ENCODE measurements at places on chromosomes 2 and 18.

GRCh38 chr2:136132825-136133155 lies 14.8 kb upstream of the CXCR4 start:
- no peak for DNase-seq

- DNase-seq = no peak
These were observed 33.4 kb upstream of the PPP4R1 start for GRCh38 chr18:9647496-9648323.

DNA sequence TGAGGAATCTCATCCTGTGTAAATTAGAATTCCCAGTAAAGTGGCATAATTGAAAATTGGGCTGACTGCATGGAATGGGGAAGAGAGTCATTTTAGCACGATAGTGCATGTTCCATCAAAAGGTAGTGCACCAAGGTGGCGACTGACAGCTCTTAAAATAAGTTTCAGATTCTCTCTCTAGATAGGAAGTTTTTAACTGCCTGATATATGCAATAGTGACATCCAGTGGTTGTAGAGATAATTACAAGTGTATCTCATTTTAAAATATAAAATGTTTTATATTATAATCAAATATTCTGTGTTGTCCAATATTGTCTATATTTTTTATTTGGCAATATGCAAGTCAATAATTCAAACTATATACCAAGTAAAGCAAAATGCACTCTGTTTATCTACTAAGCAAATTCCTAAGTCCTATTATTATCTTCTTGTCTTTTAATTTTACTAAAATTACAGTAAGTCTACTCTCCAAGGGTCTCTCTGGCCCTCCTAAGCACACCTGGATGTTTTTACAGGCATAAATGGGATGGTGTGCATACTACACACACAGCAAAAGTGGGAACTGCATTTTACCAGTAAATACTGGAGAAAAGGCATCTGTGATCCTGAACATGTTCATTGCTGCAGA lies 397.7 kb upstream of the HNRNPA3 start:
- DNase-seq = no peak

DNA sequence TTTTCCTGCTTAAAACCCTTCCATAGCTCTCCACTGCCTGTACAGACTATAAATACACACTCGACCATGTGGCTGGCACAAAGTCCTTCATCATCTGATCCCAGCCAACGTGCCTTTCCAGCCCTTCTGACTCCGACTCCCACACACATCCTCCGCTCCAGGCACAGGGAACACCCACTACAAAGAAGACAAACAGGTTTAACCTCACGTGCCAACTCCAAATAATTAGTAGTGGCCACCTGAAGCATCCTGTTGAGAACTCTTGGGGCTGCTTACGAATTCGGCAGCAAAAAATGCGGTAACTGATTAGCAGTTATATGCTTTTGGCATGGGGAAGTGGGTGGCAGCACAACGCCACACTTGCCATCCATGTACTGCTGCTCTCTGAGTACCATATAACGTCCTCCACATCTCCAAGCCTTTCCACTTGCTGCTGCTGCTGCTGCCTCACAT lies 12.1 kb downstream of the SPIRE1 start:
- DNase-seq = no peak

DNA sequence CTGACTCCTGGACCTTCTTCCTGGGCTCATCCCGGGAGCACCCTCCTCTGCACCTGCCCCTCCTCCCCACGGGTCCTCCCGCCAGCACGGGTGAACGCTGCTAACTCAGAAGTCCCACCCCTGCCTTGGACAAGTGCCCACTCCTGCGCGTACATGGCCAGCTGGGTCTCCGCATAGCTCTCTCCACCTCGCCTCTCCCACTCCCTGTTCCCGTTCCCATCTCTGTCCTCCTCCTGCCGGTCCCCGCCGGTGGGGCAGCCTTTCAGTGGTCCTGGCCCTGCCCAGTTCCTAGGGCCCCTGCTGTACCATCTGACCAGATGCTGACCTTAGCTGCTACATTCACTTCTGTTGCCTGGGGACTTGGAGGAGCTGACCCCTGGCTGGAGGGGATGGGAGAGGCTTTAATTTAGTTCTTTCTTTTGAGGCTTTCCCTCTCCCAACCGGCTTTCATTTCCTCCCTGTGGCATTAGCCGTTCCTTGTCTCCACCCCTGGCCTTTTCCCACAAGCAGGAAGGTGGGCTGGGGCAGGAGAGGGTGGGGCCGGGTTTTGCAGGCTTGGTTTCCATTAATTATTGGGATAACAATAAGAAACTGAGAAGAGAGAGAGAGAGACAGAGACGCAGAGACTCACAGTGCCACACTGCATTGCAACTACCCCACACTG lies 136.1 kb downstream of the SH3BP4 start:
- DNase-seq = no peak

- DNase-seq = no peak
These were observed 70.6 kb downstream of the LDAH start for GRCh38 chr2:20752293-20752692.

DNA sequence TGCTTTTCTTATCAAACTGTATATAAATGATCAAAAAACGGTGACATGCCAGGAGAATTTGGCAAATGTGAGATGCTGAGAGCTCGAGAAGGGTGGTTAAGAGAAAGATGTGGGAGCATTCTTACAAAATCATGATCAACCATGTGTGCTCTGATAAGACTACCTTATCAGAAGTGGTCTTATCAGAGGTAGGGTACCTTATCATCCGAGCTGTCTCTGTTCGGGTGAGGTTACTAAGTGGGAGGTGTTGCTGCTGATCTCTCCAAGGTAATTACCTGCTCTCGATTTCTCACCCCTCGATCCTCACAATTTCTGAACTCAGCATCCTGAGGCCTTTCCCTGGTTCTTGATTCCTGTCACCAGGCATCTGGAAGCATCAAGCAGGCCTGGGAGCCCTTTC lies 813.0 kb upstream of the ID2 start:
- no peak for DNase-seq

GRCh38 chr2:20596973-20597859 lies 53.7 kb downstream of the HS1BP3 start:
- no peak for DNase-seq

GRCh38 chr2:36964496-36965058 lies 1.8 kb downstream of the STRN start:
- no peak for DNase-seq

GRCh38 chr18:32439241-32439640 lies 31.4 kb downstream of the GAREM1 start:
- DNase-seq = no peak

DNA sequence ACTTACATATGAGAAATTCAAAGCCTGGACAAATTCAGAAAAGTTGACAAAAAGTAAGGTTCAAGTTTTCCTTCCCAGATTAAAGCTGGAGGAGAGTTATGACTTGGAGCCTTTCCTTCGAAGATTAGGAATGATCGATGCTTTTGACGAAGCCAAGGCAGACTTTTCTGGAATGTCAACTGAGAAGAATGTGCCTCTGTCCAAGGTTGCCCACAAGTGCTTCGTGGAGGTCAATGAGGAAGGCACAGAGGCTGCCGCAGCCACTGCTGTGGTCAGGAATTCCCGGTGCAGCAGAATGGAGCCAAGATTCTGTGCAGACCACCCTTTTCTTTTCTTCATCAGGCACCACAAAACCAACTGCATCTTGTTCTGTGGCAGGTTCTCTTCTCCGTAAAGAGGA lies 17.0 kb downstream of the SERPINB8 start:
- no peak for DNase-seq

DNA sequence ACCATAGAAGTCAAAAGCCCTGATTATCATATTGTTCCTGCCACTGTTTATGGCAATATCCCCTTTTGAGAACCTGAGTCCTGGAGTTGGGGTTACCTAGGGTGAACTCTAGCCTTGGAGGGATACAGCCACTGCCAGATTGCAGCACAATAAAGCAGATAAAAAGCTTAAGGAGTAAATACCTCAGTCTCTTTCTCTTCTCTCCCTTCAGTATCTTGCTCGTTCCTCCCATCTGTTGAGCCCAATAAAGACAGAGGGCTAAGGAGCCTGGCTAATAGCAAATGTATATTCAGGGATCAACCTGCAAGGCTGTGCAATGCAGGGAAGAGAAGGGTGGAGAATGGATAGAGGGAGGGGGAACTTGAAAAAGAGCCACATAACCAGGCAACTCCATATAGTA lies 8.0 kb upstream of the DPP4 start:
- DNase-seq = no peak

GRCh38 chr2:219309278-219309677 lies at the start of gene PTPRN:
TSS of gene PTPRN (minus strand) at chr2:219309401. CDS start at chr2:219309332, 69 bp downstream.
- no peak for DNase-seq

DNA sequence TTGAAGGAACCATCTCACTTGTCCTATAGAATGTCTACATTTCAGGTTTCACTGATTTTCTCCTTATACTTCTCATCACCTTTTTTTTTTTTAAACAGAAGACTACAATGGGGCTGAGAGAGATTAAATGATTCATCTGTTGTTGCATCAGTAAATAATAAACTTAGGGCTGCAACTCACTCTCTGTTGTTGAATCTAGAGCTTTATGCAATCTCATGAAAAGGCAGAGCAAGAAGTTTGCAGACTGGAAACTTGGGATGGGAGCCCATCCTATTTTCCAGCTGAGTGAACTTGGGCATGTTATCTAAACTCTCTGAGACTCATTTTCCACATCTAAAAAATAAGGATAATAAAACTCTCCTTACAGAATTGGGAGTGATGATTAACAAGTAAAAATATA lies 58.4 kb downstream of the PDE1A start:
- no peak for DNase-seq

GRCh38 chr2:188292348-188293239 lies 920 bp downstream of the GULP1 start:
- DNase-seq = no peak

- no peak for DNase-seq
These were observed 16.0 kb upstream of the ASXL2 start for GRCh38 chr2:25894135-25894830.

- no peak for DNase-seq
These were observed 35.2 kb upstream of the CD207 start for GRCh38 chr2:70870790-70871189.

DNA sequence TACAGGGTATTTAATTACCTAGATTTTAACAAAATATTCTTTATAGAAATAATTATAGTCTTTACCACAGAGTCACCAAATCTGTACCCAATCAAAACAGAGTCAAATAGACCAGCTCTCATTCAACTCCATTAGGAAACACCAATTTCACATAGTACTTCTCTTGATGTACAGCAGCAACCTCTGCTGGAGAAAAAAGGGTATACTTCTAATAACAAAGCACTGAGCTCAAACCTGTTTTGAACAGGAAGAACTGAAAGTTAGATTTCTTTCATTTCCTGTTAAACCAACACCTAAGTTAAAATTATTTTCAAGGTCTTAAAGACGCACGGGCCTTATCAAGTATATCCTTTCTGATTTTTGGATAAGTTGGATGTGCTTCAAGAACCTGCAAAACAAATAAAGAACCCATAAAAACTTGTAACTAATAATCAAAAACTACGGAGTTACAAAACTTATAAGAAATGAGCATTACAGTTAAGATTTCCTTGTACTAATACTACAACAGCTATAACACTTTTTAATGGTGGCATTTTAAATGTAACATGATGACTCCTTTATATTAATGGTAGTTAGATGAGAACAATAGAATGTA lies 79.0 kb downstream of the TTC21B start:
- DNase-seq = no peak

DNA sequence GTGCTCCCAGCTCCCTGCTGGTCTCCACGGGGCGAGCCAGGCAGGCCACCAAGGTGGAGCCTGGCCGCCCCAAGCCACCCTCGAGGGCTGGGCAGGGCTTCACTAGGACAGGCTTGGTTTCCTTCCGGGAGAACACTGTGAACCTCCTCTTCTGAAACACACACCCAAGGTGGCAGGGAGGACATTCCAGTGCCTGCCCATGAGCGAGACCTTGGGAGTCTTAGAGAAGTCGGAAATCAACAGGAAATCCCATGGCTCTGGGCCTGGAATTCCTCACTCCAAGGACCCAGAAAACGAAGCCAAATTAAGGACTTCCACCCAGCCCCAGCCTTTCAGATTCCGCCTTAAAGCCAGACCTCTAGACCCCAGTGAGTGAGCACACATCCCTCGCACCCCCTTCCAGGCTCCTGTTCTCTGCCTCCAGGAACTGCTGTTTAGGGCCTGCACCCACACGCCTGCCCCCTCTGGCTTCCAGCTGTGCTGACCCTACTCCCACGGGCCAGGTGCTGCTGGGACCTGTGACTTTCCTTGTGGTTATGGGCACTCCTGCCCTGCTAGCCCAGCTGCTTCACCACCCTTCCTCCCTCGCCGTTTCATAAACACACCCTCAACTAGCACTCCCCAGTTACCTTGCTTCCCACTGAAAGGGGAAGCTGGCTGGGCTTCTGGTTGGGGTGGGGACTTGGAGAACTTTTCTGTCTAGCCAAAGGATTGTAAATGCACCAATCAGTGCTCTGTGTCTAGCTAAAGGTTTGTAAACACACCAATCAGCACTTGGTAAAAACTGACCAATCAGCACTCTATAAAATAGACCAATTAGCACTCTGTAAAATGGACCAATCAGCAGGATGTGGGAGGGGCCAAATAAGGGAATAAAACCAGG lies 13.7 kb downstream of the GPR17 start:
- DNase-seq = no peak

DNA sequence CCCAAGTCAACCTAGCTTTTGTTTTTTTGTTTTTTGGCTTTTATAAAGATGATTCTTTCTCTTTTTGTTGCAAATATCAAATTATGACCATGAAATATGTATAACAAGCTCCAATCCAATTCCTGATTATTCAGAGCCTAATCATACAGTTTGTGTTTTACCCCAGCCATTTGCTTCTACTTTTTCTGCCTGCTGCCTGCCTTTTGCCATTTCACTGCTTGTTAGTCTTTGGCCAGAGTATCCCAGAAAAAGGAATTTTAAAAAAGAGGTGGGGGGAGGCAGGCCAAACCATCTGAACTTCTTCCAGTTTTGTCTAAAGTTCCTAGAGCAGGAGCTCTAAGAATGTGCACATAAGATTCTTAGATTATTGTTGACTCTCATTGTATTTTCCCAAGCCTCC lies 211.9 kb upstream of the VRK2 start:
- DNase-seq = no peak

- no peak for DNase-seq
These were observed 1031.8 kb upstream of the ZEB2 start for GRCh38 chr2:145551686-145552085.

DNA sequence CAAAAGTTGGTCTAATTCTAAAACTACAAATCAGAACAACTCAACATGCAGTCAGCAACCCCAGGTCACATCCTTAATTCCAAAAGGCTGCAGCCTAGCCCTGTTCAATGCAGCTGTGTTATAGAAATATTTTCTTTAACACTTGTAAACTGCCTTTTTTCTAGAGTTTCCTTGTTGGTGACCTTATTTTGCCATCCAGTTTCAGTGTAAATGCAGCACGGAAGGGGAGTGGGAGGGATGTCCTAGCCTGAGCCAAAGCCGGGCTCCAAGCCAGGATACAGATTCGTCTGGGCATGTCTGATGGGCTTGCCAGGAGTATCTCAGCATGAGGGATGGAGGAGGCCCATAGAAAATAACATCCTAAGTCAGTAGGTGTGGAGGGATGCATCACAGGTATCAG lies 17.7 kb upstream of the SP3 start:
- DNase-seq = no peak

GRCh38 chr2:201208563-201209252 lies 25.8 kb downstream of the CASP10 start:
- DNase-seq = no peak

GRCh38 chr18:51417643-51418483 lies 220.4 kb upstream of the MEX3C start:
- no peak for DNase-seq

GRCh38 chr2:105999211-105999989 lies 194.7 kb downstream of the UXS1 start:
- no peak for DNase-seq

- DNase-seq = no peak
These were observed 4.4 kb upstream of the GPR35 start for GRCh38 chr2:240620859-240621258.
